Activated CD4-positive, alpha-beta T cell treated with anti-CD3 and anti-CD28 coated beads, Interleukin-10, Interleukin-2, amounts not matched to agents 100 ng/mL and 50 ng/mL, durations not matched to agents 16 hours and 8 hours (primary cell): ENCODE measurements at places on chromosomes 16 and 17.

- DNase-seq, result no peak
Measured at GRCh38 chr16:25189305-25189704, 27.4 kb upstream of the AQP8 start.

GRCh38 chr17:4566785-4567184, 6.4 kb upstream of the GGT6 start:
- peak; percentile 60 for DNase-seq

- no peak for DNase-seq
Measured at GRCh38 chr17:79385962-79386563, 224.8 kb downstream of the RBFOX3 start.

DNA sequence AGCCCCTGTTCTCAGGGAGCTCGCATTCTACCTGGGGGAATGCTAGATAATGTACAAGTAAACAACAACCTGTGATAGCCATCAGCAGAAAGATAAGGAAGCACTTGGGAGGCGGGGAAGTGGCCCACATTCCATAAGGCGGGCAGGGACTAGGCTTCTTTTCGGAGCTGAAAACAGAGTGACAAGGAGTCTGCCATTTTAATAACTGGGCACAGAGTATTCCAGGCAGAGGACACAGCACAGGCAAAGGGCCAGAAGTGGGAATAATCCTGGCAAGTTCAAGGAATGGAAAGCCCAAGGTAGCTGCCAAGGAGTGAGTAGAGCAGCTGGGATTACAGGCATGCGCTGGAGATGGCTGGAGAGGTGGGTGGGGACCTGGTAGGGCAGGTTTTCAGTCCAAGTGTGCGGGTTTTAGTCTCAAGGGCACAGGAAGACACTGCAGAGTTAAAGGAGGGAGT, 24.3 kb downstream of the USP43 start:
- no peak for DNase-seq

DNA sequence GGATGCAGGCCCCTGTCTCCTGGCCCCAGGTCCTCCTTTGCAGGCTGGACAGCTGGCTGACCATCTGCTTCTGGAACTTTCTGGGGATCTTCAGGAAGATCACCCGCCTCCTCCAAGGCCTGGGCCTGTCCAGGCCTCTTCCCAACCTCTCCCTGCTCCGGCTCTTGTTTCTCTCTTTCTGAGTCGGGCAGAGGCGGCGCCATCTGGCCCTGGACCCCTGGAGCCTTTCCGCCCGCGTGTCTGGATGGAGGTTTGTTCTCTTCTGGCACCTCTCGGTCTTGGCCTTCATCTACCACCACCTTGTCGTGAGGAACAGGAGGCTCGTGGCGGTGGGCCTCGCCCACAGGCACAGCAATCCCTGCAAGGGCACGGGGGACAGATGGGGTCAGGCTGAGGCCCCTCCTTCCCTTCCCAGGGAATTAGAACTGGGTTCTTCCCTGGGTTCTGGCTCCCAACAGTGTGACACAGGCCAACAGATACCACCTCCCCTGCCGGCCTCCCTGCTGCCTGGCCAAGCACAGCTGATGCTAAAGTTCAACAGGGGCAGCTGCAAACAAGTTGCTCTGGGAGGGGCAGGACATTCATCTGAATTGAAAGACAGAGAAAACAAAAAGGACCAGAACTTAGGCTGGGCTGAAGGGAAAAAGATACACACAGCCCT, 13.3 kb downstream of the NDUFAF8 start:
- no peak for DNase-seq

DNA sequence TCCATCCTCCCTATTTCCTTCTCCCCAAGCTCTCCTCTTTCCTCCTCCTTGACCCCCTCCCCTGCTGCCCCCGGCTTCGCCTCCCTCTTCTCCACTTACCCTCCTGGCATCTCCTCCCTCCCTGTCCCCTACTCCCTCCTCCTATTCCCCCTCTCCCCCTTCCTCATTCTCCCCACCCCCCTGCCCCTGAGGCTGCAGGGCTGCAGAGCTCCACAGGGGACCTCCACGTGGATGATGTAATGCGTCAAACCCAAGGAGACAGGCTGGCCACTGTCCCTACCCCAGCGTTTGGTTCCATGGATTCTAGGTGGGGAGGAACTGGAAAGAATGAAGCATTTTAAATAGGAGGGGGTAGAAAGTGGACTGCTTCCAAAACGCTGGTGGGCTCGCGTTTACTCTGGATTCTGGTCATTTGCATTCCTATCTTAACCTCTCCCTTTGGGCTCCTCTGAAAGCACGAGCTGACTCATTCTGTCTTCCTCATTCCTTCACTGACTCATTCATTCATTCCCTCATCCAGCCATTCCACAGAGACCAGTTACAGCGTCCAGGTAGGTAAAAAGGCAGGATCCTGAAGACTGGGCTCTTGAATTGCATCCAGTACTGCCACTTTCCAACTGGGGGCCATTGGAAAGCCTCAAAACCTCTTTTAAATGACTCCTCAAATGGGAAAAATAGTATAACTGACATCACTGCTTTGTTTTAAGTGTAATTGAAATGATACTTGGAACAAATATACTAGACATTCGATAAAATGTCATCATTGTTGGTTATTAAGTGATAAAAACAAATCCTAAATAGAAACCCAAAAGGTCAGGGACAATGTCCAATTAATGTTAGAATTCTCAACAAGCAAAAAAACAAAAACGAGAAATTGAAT, 943 bp upstream of the COTL1 start:
- DNase-seq, result no peak

DNA sequence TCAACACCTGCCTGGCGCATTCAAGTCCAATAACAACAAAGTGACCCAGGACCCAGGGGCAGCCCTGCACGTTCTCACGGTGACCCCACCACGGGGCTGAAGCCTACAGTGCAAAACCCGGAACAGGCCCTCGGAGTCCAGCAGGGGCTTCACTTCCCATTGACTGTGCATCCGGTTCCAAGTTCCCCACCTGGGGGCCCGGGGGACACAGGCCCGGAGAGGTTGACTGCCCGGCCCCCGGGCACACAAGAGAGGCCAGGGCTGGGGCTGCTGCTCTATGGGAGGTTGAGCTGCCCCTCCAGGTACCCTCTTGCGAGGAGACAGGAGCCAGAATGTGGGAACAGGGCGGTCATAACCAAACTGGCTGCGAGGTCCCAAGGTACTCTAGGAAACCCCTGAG, 31.3 kb downstream of the ENGASE start:
- no peak for DNase-seq

DNA sequence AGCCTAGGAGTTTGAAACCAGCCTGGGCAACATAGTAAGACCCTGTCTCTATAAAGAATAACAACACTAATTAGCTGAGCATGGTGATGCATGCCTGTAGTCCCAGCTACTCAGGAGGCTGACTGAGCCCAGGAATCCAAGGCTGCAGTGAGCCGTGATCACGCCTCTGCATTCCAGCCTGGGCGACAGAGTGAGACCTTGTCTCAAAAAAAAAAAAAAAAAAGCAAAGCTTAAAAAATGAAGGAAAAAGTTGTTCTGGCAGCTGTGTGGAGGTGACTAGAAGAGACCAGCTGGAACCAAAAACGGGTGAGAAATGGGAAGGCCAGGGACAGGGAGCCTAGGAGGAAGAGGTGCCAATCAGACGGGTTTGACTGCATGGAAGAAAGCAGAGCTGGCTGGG, 4.2 kb downstream of the BCL7C start:
- no peak for DNase-seq

DNA sequence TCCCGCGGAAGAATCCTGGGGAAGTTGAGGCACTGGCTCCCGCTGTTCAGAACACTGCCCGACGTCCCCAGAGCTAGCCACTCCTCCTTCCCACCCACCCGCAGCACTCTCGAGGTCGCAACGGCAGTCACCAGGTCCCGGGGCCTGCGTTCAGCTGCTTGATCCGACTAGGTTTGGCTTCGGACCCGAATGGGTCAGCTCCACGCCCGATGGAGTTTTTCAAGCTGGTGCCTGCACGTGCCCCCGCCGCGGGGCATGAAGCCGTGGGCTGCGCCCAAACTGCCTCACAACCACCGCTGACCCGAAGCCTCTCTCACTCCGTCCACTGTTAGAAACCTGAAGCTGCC, 12.4 kb upstream of the ODF4 start:
- DNase-seq, result no peak

- no peak for DNase-seq
Measured at GRCh38 chr17:78658281-78658785, 81.1 kb upstream of the DNAH17 start.

- no peak for DNase-seq
Measured at GRCh38 chr16:13542284-13542683, 377.7 kb upstream of the ERCC4 start.

- DNase-seq, result no peak
Measured at GRCh38 chr17:70329721-70330120, 160.4 kb downstream of the KCNJ2 start.

- DNase-seq, result no peak
Measured at GRCh38 chr17:76635659-76636360, 7.7 kb downstream of the ST6GALNAC1 start.

DNA sequence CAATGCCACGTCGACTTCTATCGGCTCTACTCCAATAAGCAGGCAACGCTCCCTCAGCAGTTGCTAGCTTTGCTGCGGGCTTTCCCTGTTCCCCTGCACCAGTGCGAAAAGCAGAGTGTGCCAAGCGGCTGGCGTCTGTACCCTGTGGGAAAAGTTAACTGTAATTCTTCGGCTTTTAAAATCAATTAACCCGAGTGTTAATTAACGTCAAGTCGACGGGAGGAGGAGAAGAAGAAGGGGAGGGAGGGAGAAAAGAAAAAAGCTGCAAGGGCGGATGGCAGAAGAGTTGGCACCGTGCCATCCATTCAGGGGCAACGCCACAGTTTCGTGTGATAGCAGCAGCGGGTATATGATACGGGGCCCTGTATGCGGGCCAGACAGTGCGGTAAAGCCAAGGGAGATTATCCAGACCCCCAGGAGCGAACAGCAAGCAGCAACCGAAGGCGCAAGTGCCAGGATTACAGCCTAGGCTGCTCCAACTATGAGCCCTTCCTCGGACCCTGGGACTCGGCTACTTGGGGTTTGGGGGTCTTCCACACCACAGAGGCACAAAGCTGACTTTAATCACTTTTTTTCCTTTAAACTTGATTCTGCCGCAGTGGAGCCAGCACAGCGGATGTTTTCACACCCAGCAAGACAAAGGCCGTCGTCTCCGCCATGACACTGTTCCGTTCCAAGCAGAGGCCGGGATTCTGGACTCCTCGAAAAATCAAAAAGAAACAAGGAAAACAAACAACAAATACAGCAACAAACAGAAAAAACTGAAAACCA, 253.8 kb upstream of the PMFBP1 start:
- DNase-seq, result no peak
